LHCN-M2 (cell line): ENCODE measurements at places on chromosomes 12 and 14. TPM values are rescaled to one million over a fixed set of nuclear protein-coding genes. Genes with fewer than 3 reads are reported as not detected.
A peak's percentile ranks its signal among the peaks of the same experiment; 100 is the strongest.

DNA sequence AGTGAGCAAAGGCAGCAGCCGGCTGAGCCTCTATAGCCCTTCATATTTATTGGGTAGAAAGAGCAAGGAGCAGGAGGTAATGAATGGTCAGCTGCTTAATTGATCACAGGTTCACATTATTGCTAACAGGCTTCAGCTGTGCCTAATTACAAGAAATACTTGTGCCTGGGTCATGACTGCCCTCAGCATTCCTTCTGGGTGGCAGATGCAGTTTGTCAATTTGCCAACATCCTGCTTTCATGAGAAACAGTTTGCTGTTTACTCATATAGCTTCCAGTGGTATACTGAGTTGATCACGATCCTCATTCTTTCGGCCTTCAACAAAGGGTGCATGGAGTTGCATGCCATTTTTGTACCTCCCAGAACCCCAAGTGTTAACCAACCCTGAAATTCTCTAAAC is 81.0 kb upstream of the PLEKHG7 start:
- no peak for DNase-seq

GRCh38 chr12:116687888-116688287 is 50.0 kb downstream of the SPRING1 start:
- peak; percentile 42 for DNase-seq

- no peak for DNase-seq
Measured at GRCh38 chr14:50122291-50122690, 5.9 kb upstream of the VCPKMT start.

- peak; percentile 70 for DNase-seq
Measured at GRCh38 chr14:51139121-51139681, 44.3 kb upstream of the TRIM9 start.

GRCh38 chr12:53975064-53975471 is 314 bp upstream of the HOTAIR start:
- peak; percentile 32 for DNase-seq

DNA sequence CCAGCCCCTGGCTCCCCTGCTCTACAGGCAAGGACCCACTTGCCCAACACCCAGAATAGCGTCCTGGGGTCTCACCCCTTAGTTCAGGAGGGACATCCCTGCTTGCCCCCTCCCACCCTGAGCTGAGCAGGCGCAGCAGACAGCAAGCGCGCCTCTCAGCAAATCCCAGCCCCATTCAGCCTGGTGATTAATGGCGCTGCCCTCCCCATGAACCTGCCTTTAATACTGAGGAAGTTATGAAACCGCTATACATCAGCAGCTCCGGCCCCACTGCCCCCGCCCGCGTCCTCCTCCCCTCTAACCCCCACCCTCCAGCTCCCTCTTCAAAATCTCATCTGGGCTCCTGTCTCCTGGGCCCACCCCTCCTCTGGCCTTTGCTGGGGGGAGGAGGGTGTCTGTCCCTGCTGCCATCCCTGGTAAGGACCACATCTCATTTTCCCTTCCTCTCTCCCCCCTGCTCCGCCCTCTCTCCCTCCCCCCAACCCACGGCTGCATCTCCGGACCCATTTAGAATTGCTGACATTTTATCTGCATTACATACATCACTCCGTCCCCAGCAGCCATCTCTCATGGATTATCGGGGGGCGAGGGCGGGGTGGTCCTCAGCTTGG is 7.1 kb upstream of the SMUG1 start:
- peak; percentile 45 for DNase-seq

DNA sequence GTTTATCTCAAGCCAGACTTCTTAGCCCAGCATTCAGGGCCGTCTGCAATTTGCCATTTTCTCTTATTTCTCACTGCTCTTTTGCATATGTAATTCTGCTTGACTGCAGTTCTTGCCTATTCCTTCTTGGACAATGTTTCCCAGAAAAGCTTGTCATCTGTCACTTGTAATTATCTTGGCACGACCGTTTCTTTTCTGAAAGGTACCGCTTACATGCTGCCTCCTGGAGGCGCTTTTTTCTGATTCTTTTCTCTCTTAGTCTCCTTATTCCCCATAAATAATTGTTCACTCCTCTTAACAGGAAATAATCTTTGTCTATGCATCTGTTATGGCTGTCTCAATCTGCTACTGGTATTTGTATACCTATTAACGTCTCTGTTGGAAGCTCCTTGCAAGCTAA is 1.2 kb upstream of the ALDH1L2 start:
- no peak for DNase-seq

- DNase-seq, result no peak
Measured at GRCh38 chr12:106645465-106646330, 62.9 kb downstream of the RFX4 start.

GRCh38 chr14:47302121-47302520 is 373.3 kb downstream of the MDGA2 start:
- DNase-seq, result no peak

DNA sequence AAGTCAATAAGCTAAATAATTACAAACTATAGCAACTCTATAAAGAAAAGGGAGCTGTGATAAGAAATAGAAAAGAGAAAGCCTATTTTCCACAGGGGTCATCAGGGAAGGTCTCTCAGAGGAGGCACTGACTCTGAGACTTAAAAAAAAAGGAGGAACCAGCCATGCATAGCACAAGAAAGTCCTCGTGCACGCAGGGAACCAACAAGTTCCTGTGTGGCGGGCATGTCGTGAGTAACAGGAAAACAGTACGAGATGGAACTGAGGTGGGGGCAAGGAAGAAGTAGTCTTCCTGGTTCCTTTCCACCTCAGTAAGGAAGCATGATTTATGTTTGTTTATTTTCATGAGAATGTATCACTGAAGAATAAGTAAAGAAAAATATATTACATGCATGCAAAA is 367.0 kb upstream of the TMEM132C start:
- no peak for DNase-seq

DNA sequence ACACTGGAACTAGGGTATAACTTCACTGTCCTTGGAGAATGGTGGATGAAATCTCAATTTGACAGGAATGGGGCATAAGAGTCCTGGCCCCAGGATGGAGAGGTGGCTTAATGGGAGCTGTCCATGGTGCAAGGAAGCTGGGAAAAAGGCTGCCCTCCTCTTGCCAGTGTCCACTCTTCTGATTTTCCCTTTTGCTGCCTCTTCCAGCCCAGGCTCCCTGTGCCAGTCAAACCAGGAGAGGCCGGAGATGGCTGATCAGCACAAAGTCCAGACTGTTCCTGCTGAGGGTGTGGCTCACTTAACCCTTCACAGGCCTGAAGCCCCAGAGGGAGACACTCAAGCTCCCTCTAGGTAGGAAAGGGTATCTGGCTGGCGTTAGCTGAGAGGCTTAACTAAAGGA is at the start of gene MYO1A:
MYO1A (minus strand) TSS at position 240 of the 400 bp plus-strand sequence. CDS start 1,806 bp downstream, outside the sequence.
- DNase-seq, result no peak

- no peak for DNase-seq
Measured at GRCh38 chr12:79019672-79020071, 155.1 kb downstream of the SYT1 start.

DNA sequence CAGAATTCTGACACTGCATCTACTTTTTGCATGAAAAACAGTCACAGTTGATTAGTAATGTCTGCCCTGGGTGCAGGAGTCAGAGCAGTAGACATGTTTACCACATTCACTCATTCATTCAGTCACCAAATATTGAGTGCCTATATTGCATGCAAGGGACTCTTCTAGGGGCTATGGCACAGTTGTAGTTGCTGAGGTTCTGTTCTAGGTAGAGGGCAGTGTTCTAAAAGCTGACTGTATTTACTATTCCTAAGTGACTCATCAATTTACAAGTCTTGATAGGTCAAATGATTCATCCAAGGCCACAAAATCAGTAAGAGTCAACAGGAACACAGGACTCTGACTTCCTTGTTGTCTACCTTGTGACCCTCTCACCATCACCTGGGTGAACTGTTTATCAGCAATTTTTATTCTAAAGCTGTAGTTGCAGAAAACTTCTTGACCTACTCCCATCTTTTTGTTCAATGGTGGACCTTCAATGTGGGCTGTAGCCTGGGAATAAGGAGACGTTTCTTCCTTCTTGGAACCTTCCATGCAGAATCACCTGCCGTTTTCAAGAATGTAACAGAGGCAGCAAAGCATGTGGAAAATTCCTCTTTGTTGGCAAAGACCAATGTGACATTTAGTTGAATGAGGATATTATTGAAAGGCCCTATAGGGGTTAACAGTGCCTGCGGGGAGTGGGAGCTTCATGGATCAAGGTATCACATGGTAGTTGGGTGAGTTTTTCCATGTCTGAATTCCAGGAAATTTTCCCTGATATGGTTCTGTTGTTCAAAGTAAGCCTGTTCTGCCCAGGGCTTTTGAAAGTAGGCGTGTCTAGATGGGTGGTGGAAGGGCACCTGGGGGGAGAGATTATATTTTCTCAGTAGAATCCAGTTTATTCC is 223.2 kb downstream of the KTN1 start:
- peak; percentile 52 for DNase-seq

- DNase-seq, result no peak
Measured at GRCh38 chr12:90226211-90226610, 517.6 kb upstream of the ATP2B1 start.

GRCh38 chr12:24444634-24445033 is 495.2 kb upstream of the SOX5 start:
- DNase-seq, result no peak

- DNase-seq, result no peak
Measured at GRCh38 chr12:106128585-106129328, 10.0 kb downstream of the NUAK1 start.

DNA sequence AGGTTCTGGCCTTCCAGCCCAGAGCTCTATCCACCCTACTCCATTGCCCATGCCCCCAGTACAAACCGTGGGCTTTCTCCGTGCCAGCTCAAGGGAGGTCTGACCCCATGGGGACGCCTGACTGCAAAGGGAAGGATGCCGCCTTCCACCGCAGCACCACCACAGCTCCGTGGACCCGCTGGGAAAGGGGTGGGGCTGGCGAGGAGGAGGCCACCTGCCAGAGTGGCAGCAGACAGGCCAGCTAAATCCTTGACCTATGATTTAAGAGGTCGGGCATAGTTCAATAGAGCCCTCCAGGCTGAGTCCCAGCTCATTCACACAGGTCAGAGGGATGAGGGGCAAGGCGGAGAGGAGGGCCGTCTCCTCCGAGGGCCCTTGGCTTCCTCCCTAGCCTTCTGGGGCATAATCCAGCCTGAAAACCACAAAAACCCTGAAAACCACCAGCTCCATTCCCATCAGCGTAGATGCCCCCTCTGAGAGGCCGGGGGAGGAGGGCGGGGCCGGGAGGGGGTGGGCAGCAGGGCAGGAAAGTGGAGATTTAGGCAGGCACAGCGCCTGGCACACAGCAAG is 14.9 kb upstream of the FIGNL2 start:
- no peak for DNase-seq

- no peak for DNase-seq
Measured at GRCh38 chr12:42475106-42475505, 114.4 kb downstream of the PRICKLE1 start.

- no peak for DNase-seq
Measured at GRCh38 chr12:6959805-6960592, 8.8 kb downstream of the PTPN6 start.

DNA sequence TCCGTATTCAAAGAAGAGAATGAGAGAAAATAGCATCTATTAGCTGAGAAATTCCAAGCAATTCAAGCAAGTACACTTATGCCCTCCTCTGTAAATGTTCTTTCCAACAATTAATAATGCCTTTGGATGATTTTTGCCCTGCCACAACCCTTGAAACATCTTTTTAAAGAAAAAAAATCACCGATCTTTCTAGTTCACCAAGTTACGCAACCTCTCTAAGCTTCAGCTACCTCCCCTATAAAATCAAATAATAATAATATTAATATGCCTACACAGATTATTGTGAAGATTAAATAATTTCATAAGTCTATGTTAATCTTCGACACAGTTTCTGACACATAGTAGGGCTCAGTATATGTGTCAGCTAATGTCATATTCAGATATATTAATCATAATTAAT is 19.1 kb downstream of the DEPDC4 start:
- DNase-seq, result no peak

DNA sequence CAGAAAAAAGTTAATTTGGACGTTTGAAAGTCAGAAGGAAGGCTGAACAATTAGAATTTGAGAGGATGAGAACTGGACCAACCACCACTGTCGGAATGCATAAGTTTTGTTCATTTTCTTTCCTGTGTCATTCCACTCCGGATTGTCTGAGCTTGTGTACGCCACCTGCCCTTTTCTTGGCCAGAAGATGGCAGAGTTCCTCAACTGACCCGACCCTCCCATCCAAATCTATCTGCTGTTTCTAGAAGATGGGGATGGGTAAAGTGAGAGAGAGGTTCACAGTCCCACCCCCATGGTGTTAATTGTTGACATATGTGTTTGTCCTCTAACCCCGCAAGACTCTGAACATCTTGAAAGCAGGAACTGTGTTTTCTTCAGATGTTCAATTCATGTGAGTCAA is 388.0 kb downstream of the VRK1 start:
- no peak for DNase-seq

GRCh38 chr14:76065519-76065918 is 80.0 kb downstream of the IFT43 start:
- DNase-seq, result no peak

DNA sequence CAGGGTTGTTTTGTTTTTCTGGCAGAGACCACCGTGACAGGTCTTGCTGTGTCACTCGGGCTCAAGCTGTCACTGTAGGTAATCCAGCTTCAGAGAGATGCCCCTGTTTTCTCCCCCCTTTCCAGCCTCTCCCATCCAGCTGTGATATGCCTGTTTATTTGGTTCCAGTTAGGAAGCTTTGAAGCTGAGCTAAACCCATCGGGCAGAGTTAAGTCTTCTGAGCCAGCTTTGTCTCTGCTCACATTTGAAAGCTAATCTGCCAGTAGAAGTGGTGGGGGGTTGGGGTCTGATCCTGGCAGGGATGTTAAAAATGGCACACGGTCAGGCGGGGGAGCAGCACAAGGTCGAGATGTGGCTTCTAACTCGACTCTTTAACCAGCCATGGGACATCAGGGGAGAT is 130.0 kb downstream of the TSPAN9 start:
- no peak for DNase-seq

DNA sequence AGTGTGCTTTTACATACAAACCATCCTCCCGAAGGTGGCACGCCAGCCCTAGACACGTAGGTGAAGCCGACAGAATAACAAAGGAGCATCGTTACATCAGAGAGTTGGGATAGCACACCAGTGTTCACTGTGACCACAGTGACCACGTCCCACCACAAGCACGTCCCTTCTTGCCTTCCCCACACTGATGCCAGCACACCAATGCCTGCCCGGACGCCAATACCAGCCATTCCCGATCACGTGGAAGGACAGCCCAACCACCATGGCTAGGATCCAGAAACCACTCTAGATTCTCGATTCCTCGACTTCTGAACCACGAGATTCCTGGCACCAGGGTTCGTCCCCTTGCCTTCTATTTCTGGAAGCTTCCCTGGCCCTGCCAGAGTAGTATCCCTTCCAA is 48.0 kb upstream of the GPR68 start:
- peak; percentile 14 for DNase-seq

- DNase-seq, result peak; percentile 1
Measured at GRCh38 chr14:80434574-80435321, 223.4 kb upstream of the DIO2 start.

GRCh38 chr14:101707068-101707842 is 54.3 kb upstream of the PPP2R5C start:
- DNase-seq, result peak; percentile 71

- no peak for DNase-seq
Measured at GRCh38 chr12:79949098-79949497, 14.2 kb upstream of the PPP1R12A start.

Gene HOXC12
- total RNA-seq, result 0.34 and 0.38 TPM in 2 replicates

Gene SPIC
- not detected in 2 replicates for total RNA-seq

Gene RFLNA
- 35.4 and 43.6 TPM in 2 replicates for total RNA-seq

Gene RPL10L
- not detected in 2 replicates for total RNA-seq

Gene HOXC10
- 6.9 and 7.5 TPM in 2 replicates for total RNA-seq

Gene L2HGDH
- total RNA-seq, result 4.6 and 5.0 TPM in 2 replicates

Gene PTCSC3
- total RNA-seq, result not detected in 2 replicates

Gene RFX4
- not detected in 2 replicates for total RNA-seq

Gene WIF1
- total RNA-seq, result 1.1 and 2.2 TPM in 2 replicates

Gene UNC119B
- total RNA-seq, result 16.2 and 18.7 TPM in 2 replicates

Gene RTN1
- 0.63 and 1.1 TPM in 2 replicates for total RNA-seq
